ENCODE measurements at places on chromosomes 7 and 10. TPM values are rescaled to one million over a fixed set of nuclear protein-coding genes. Genes with fewer than 3 reads are reported as not detected.

The AGBL3 gene
- total RNA-seq, result 0.41 TPM

The CHN2 gene
- 0.81 TPM for total RNA-seq

The MYL10 gene
- total RNA-seq, result not detected

The GNAT3 gene
- total RNA-seq, result not detected

The KIAA1549 gene
- total RNA-seq, result 3.7 TPM

The SPDYE8 gene
- total RNA-seq, result not detected

The SDK1 gene
- total RNA-seq, result not detected

The SPDYE2 gene
- not detected for total RNA-seq

The CNNM1 gene
- total RNA-seq, result 0.09 TPM

The SUN3 gene
- not detected for total RNA-seq

The FXYD4 gene
- total RNA-seq, result not detected

The TECTB gene
- total RNA-seq, result not detected

The PAX4 gene
- not detected for total RNA-seq

The PTPRZ1 gene
- total RNA-seq, result 0.72 TPM

The SUGCT gene
- total RNA-seq, result 1.9 TPM

The CALHM3 gene
- not detected for total RNA-seq

The SAP25 gene
- not detected for total RNA-seq

The ZNF853 gene
- 1.6 TPM for total RNA-seq

The WASHC2A gene
- total RNA-seq, result 192 TPM

The HMX3 gene
- not detected for total RNA-seq

The LRRN3 gene
- 2.7 TPM for total RNA-seq

The EPHA1 gene
- not detected for total RNA-seq

The LGI1 gene
- total RNA-seq, result 0.16 TPM

The CALML5 gene
- total RNA-seq, result not detected

The NODAL gene
- not detected for total RNA-seq

The UTF1 gene
- total RNA-seq, result not detected

The GALNT17 gene
- total RNA-seq, result not detected

The SVOPL gene
- total RNA-seq, result not detected

The PON1 gene
- not detected for total RNA-seq

The GRID2IP gene
- total RNA-seq, result not detected

The TBX20 gene
- total RNA-seq, result 6.4 TPM

The GRM3 gene
- total RNA-seq, result not detected

The PDK4 gene
- total RNA-seq, result 0.72 TPM

The FAM25G gene
- total RNA-seq, result not detected

The RBM33 gene
- total RNA-seq, result 72.1 TPM

The ASB10 gene
- total RNA-seq, result not detected

The FGFR2 gene
- not detected for total RNA-seq

The PCLO gene
- 0.36 TPM for total RNA-seq

The MINDY4 gene
- 13.2 TPM for total RNA-seq

The BMPER gene
- 157 TPM for total RNA-seq

The AKR1C8 gene
- not detected for total RNA-seq

The RAB19 gene
- not detected for total RNA-seq

The MDFIC gene
- 15.9 TPM for total RNA-seq

The CCAR1 gene
- 166 TPM for total RNA-seq

The UPK3BL2 gene
- total RNA-seq, result not detected

The CLDN3 gene
- not detected for total RNA-seq

The HKDC1 gene
- total RNA-seq, result 0.16 TPM

The MTPN gene
- 172 TPM for total RNA-seq

The KLF14 gene
- not detected for total RNA-seq

The FGL2 gene
- total RNA-seq, result 39.3 TPM
